Activated CD4-positive, CD25-positive, alpha-beta regulatory T cell treated with anti-CD3 and anti-CD28 coated beads, Interleukin-2, amount 50 U/mL, for 24 hours (primary cell): ENCODE measurements at places on chromosomes 3 and 15.

- no peak for ATAC-seq
Measured at GRCh38 chr15:35312344-35312743, 227.2 kb upstream of the NANOGP8 start.

DNA sequence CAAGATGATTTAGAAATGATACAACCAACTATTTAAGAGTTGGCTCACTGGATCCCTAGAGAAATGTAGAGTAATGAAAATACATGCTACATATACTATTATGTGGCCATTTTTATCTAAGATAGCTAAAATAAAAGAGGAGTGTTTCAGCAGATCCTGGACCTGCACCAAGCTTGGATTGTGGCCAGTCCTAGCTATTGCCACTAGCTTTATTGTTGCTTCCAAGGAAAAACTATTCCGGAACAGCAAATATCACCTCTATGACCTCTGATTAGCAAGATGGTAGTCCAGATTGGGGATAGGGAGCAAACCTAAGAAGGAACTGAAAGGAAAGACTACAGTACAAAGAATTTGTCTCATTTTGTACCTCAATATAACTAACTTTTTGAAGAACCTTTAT lies 63.7 kb upstream of the NDN start:
- ATAC-seq, result no peak

- ATAC-seq, result no peak
Measured at GRCh38 chr3:171801738-171802589, 8.3 kb downstream of the PLD1 start.

GRCh38 chr3:134722969-134723368 lies 72.1 kb upstream of the EPHB1 start:
- no peak for ATAC-seq

- ATAC-seq, result no peak
Measured at GRCh38 chr3:162441716-162442115, 945.1 kb downstream of the OTOL1 start.

DNA sequence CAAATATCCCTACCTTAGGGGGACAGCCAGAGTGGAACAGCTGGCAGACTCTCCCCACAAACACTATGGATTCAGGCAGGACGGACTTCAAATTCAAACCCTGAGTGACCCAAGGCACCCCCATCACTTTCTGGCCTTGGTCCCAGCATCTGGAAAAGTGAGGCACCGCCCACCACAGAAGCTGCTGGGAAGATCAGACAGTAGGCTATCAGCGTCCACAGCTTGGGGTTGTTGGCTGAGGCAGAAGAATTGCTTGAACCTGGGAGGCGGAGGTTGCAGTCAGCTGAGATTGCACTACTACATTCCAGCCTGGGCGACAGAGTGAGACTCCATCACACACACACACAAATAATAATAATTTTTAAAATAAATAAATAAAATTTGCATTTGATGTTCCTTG lies 8.5 kb downstream of the PFKFB4 start:
- no peak for ATAC-seq

DNA sequence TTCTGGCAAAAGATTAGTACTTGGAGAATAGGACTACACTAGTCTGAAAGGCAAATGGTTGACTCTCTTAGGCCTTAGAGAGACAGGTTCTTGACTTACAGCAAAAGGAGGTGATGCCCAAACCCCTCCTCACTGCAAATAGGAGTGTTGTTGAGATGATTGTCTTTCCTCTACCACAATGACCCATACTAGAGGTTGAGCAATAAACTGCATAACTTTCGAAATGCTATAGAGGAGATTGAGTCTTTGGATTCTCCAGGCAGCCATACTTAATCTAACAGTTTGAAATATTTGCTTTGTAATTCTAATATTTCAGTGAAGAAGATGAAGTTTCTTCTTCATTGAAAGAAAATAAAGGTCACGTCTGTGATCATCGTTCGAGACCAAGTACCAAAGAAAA lies 498.5 kb upstream of the GBE1 start:
- no peak for ATAC-seq

DNA sequence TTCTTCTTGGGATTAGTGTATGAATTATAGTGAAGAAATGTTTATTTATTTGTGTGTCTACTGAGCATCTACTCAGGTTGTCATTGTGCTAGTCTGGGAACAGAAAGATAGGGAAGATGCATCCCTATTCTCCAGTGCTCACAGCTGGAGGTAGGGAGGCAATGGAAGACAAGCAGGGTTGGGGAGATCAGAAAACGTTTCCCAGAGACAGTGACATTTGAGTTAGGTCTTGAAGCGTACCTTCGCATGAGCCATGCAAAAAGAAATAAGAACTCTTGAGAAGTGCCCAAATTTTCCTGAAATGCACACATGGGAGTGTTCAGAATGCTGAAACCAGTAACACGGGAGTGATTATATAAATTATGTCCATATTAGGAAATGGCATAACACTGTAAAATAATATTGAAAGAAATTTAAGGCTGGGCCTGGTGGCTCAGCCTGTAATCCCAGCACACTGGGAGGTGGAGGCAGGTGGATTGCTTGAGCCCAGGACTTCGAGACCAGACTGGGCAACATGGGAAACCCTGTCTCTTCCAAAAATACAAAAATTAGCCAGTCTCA lies 5.3 kb upstream of the CEMIP start:
- no peak for ATAC-seq

DNA sequence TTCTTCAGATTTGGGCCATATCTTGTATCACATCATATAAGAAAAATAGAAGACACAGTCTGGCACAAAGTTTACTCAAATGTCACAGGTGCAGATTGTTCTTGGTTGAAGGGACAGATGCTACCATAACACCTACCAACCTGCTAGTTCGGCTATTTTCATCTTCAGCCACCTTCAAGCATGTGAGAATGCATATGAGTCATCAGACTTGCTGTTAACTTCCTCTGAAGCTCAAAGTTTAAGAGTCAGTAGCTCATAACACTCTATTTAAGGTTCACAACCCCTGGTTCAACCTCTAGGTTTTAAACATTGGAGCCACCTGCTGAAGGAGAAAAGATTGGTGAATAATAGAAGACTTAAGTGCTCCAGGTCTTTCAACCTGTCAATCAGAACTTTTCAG lies 522.8 kb downstream of the NLGN1 start:
- no peak for ATAC-seq

DNA sequence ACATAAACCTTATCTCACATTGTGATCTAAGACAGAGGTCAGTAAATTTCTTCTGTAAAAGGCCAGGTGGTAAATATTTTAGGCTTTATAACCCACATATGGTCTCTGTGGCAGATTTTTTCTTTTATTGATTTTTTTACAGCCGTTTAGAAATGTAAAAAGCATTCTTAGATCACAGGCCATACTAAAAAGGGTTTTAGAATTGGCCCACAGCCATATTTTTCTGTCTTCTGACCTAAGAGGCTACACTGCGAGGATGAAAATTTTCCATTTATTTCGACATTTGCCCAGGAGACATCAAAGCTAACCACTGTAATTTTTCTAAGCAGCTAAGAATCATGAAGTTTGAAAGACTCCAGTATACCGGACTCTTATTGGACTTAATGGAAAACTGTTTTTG lies 377.2 kb upstream of the SGO1 start:
- ATAC-seq, result no peak

GRCh38 chr15:78527325-78527724 lies 12.9 kb upstream of the PSMA4 start:
- ATAC-seq, result no peak

DNA sequence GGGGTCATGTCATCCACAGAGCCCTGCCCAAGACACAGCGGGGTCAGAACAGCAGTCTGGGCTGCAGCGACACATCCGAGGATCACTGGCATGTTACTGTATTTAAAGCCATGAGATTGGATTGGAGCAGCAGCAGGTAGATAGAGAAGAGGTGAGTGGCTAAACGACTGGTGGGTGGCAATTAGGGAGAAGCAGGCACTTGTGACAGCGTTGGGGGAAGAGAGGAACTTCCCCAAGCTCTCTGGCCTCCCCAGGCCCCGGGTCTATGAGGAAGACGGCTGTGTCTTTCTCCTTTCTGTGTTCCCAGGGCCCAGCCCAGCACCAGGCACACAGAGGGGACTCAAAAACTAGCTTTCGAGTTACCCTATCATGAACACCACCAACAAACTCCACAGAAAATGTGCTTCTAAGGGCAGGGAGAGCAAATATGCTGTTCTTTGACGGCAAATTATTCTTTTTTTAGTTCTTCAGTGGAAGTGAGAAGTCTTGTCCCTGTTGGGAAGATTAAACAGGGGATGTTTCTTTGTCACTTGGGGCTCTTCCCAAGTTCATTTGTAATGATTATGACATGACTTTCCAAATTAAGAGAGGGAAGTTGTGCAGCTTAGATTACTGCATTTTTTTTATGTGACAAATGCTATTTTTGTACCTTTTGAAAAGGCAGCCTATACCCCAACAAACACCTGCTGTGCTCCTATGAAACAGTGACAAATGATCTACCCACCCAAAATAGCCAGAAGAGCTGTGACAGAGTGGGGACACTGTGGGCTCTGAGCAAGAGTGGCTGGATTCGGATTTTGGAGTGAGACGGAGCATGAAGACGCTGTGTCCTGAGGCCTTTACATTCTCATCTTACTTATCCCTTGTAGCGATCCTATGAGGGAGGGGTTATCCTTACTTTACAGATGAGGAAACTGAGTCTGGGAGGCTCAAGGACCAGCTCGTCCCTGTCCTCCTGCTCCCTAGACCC lies 7.2 kb upstream of the SYNM start:
- ATAC-seq, result no peak

DNA sequence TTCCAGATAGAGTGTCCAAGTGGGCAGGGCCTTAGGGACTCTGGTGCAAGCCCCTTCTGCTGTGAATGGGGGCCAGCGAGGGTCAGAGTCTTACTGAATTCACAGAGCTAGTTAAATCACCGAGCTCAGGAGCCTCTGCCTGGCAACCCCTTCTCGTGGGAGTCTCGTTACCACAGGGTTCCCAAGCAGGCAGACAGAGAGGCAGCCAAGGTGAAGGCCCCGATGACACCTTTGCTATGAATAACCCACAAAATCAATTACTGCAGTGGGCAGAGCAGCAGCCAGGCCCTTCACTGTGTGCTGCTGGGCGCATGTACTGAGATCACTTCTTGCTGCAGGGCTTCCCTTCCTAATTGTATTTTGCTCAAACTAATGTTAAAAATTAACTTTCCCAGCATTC lies 56.9 kb downstream of the SPSB4 start:
- ATAC-seq, result no peak

DNA sequence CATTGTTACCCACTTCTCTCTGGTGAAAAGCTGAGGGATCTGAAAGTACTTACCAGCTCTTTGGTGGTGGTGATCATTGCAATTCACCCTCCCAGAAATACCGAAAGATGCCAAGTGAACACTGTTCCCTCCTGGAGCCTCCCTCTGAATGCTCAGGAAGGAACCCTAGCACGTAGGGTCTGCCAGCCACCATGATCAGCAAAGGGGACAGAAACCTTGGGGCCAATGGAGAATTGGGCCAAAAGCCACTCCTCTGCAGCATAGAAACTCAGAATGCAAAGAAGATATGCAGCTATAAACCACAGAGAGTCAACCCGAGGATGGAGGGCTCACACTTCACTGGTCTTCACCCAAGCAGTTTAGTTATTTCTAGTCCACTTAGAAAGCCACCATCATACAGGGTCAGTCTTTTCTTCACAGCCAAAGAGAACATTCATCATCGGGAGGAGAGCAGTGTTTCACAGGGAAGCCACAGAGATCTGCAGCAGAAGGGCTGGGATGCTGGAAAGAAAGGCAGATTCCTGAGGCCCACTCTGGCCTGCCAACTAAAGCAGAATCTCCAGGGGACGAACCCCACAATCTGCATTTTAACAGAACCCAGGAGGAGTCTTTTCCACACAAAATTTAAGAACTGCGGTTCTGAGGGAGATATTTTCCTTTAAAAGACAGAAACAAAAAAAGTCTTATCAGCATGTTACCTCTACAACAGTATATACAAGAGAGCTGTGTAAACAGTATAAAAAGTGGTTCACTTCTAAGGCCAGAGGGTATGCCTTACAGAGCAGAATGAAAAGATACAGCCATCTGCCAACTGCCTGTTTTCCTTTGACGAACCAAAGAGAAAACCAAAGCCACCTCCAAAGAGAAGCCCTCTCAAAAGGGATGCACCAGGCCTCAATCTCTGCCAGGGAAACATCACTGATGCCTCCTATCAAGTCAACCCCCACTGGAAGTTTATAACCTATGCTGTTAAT lies 11.3 kb downstream of the TBC1D2B start:
- ATAC-seq, result no peak
